ENCODE measurements at places on chromosomes 16 and 17.

GRCh38 chr16:73526011-73526804 is 478.3 kb upstream of the ZFHX3 start:
- no peak for DNase-seq

DNA sequence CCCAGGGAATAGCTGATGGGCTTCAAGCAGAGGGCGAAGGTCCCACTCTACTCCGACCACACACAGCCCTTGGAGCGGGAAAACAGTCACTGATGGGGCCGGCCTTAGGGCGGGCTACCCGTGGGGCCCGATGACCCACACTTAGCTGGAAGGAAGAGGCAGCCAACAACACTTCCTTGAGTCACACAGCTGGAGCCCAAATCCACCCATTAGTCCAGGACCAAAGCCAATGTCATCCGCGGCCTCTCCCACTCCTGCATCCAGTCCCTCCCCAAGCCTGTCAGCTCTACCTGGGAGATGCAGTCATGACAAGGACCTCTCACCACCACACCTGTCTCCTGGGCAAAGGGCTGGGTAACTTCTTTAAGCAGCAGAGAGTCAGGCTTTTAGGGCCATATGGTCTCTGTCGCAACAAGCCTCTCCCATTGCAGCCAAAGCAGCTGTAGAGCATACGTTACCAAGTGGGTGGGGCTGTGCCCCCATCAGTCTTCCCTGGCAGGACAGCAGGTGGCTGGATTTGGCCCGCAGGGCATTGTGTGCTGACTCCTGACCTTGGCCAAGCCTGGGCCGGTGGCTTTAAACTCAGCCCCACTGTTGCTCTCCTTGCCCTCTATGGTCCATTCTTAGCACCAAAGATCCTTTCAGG is 110.7 kb downstream of the SOCS1 start:
- DNase-seq, result no peak

DNA sequence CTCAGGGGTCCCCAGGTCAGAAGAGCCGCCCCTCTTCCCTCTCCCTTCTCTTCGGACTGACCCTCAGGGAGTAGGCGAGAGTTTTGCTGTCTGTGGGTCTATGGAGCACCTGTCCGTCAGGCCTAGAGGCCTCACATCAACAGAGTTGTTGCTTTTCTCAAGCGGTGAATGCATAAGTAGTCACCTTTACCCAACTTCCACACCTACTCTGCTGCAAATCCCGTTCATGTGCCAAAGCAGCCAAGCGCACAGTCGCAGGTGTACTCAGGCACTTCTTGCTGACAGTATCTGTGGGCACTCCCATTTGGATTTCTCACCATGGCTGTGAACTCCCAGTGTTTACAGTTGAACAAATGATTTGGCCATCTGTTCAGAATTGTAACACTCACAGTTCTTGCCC is 4.0 kb upstream of the FA2H start:
- no peak for DNase-seq

DNA sequence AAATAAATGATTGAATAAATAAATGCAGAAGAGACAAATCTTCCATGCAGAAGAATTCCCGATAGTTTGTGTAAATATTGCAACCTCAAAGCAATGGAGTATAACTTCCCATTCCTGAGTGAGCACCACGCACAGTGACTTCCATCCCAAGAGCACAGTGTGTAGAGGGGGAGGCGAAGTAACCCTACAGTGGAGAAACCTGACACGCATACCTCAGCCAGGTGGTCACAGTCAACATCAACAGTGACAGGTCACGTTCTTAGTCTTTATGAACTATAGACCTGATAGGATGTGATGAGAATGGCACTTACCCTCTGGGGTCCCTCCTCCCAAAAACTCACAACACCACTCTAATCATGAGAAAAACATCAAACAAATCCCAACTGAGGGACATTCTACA is 111.6 kb downstream of the DYNLRB2 start:
- DNase-seq, result no peak

DNA sequence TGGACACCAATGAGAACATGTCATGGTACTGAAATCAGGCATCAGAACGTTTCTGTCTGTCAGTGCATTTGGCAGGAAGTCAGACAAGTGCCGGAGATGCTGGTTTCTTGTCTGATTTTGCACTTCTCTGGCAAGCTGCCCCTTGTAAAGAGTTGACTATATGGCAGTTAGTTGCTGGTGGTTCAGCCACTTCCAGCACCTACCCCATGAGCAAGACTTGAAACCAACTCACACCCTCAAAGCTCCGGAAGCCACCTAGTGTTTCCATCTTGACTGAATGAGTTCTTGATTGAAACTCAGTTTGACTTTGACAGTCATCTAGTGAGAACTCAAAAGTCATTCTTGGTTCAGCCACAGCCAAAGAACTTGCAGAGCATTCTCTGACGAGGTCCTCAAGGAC is 225.1 kb downstream of the SPECC1 start:
- DNase-seq, result no peak

DNA sequence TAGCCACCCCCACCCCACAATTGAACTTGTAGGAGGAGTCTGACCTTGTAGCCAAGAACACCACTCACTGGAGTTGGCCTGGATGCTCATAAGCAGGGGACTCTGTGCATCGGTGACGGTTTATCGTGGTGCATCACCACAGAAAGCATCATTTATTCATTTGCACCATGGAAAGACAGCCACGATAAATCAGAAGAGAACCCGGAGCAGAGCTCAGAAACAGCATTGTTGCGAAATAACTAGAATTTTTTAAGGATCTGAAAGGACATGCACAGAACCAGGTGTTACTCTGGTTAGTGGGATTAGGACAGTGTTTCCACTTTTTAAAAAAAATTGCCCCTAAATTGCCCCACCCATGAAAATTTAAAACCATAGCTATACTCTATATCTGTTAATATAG is 44.4 kb upstream of the IRX6 start:
- no peak for DNase-seq

GRCh38 chr16:66258916-66259845 is 107.3 kb upstream of the CDH5 start:
- no peak for DNase-seq

All from HuH-7.5 (cell line).